ENCODE measurements at places on chromosomes 2 and 18.
A peak's percentile ranks its signal among the peaks of the same experiment; 100 is the strongest.

DNA sequence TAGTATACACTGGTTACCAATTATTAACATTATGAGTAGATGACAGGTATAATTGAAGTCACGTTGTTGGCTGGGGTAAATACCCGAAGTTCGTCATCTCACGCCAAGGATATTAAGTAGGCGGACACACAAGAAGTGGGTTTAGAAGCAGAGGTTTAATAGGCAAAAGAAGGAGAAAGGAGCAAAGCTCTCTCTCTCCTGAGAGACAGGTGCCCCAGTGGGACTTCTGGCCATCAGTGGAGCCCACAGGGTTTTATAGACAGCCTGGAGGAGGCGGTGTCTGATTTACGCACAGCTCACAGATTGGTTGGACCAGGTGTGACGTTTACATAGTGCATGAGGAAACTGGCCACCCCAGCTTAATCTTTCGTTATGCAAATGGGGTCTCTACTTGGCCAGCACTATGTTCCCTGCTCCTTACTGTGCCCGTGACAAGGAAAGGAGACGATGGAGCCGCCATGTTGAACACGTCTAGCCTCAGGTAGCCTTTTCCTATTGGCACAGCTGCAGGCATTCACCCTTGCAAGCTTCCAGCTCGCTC lies 128.8 kb upstream of the KYNU start:
- no peak for DNase-seq

GRCh38 chr2:201235860-201236811 lies 24.2 kb upstream of the CASP8 start:
- peak; percentile 48 for DNase-seq

DNA sequence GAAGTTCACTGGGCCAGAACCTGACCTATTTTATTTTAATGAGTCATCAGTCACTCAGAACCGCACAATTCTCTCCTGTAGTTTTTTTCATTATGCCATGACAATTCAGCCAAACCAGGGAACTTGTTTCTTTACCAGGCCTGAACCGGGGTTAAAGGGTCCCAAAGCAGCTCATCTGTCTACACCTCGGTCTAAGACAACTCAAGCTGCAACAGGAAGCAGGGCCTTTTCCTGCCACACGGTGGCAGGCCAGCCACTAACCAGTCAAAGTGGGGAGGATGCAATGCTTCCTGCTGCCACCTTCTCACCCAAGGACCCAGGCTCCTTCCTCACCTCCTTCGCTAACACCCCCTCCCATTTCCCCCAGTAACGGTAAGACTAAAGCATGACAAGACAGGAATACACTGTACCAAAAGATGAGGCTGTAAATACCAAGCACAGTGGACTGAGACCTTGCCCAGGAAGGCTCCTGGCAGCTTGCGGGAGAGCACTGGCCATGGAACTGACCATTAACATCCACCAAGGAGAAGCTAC lies 56.7 kb upstream of the ACKR3 start:
- DNase-seq: peak; percentile 4

DNA sequence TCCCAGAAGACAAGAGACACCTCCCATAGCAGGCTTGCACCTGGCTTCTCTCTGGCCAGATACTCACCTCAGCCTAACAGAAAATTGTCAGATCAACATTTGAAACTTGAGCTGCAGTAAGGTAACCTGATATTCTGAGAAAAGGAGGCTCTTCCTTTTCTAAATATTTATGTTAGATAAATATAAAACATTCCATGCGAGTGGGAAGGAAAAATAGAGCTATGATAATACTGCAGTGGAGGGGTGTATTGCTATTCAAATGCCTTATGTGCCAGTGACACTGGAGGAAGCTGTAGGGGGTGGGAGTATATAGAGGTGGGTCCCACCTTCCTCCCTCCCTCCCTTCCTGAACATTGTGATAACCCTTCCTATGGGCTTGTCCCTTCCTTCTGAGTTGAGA lies 515.5 kb upstream of the CHAC2 start:
- DNase-seq: no peak

GRCh38 chr18:58338961-58339592 lies 289.8 kb downstream of the ALPK2 start:
- no peak for DNase-seq

GRCh38 chr2:83282841-83283240 lies 1176.2 kb downstream of the SUCLG1 start:
- no peak for DNase-seq

- peak; percentile 76 for DNase-seq
These were observed 9.0 kb upstream of the DSEL start for GRCh38 chr18:67525328-67526099.

DNA sequence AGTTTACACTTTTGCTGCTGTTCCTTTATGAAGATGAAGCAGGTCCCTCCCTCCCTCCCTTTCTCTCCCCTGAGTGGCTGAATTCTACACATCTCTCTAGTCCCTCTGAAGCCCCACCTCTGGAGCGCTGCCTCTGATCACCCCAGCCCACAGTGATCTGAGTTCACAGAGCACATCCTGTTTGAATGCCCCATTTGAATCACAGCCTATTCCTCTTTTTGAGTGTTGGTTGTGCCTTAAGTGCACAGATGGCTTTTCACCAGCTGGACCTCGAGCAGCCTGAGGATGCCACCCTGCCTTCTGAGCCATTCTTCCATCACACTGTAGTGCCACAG lies 87.1 kb downstream of the ITGB1BP1 start:
- DNase-seq: peak; percentile 67

GRCh38 chr2:177242121-177242987 lies 22.2 kb downstream of the NFE2L2 start:
- DNase-seq: peak; percentile 85

DNA sequence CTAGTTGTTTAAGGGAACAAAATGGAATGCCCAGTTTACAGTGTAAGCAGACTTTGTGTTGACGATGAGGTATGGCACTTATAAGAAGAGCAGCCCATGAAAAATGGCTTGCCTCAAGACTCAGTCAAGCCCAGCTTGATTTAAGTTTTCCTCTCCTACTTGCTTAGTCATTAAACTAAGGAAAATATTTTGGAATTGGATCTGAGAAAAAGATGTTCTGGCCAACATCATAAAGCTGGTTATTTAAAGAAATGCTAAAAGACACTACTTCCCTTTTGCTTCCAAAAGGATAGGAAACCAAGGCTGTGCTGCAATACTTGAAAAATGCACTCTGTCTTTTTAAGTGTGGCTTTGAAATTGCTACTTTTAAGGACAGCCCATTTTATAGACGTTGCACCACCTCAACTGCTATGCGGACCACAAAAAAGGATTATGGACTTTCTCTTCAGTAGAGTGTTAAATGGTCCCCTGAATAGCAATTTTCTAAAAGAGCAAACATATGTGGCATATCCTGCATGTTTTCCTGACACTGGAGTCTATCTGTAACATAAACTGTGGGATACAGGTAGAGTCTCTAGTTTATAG lies 32.1 kb downstream of the CCDC141 start:
- DNase-seq: no peak

- DNase-seq: no peak
These were observed 2.6 kb upstream of the PTPN2 start for GRCh38 chr18:12886498-12887126.

- DNase-seq: peak; percentile 10
These were observed 24.7 kb downstream of the ATAD2B start for GRCh38 chr2:23901966-23902846.

DNA sequence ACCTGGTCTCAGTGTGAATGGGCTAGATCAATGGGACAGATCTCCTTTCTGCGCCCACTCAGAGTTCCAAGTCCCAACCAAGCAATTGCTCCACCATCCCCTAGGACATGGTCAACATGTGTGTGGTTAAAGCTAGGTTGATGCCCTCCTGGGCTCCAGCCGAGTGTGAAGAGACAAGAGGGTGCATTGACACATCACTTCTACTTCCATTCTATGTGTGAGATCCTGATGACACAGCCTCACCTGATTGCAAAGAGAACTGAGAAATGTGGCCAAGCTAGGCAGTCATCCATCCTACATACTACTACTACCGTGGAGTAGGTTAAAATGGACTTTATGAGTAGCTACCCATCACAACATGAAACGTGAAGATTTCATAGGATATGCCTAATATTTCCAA lies 106.8 kb downstream of the NCKAP5 start:
- no peak for DNase-seq

- DNase-seq: no peak
These were observed 45.3 kb downstream of the FRZB start for GRCh38 chr2:182821182-182821581.

GRCh38 chr18:2978661-2979106 lies 34.3 kb downstream of the LPIN2 start:
- peak; percentile 36 for DNase-seq
